Vagina (tissue), 2 donors: ENCODE measurements at places on chromosomes 4 and X.

GRCh38 chr4:92651536-92651935 lies 347.8 kb downstream of the GRID2 start:
- DNase-seq = no peak

GRCh38 chr4:129094347-129094746 lies 1.0 kb upstream of the SCLT1 start:
- DNase-seq = no peak

GRCh38 chr4:41334182-41334581 lies 77.5 kb downstream of the UCHL1 start:
- no peak for DNase-seq

DNA sequence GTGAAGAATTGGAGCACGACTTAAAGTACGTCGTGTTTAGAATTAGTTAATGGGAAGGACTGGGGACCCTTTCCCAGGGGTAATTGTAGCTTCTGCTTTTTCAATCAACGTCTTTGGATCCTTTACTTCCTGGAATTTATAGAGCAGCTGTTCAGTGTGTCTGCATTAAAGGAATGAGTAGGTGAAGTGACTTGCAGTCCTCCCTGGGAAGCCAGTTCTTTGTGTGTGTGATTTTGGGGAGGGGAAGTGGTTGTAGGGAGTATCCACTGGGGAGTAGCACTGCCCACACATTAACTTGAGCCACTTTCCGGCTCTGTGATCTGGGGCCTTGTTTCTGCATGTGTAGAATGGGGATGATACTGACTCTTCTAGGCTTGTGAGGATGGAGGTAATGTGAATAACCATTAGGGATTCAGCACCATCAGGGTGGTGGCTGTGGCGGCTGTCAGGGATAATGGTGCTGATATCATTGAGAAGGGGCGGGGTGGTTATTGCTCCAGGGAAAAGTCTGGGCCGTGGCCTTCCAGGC lies 54.7 kb downstream of the TMEM131L start:
- no peak for DNase-seq

- DNase-seq = no peak
Observed at GRCh38 chrX:68686097-68686977, 38.9 kb downstream of the STARD8 start.

DNA sequence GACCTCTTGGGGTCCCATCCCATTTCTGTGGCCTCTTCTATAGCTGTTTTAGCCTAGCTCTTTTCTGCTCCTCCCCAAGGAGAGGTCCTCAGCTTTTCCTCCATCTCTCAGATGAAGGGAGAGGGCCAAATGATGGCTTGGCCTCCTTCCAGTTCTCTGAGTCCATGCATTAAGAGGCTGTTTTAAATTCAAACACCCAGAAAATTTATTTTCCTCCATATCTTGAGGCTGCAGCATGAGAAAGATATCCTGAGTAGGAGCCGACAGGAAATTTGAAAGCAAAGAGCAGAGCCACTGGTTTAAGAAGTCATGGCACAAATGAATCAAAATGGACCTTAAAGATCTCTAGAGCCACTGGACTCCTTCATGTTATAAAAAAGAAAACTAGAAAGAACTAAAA lies 558.8 kb downstream of the MID1IP1 start:
- no peak for DNase-seq

GRCh38 chrX:574251-574650 lies 56.3 kb upstream of the SHOX start:
- no peak for DNase-seq

DNA sequence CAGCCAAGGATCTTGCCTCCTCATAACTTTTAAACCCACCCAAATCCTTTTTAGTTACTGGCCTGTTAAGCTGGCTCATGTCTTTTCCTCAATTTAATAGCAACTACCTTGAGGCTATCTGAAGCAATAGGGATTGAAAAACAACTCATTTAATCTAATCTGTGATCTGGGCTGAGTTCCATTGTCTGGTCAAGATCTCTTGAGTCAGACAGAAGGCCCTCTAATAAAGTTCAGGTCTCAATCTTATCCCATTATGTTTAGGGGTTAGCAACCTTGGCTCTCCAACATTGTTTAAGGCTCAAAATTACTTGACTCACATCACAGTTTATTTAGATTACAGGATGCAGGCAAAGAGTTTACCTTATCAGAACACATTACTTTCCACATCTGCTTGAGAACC lies 436.1 kb downstream of the ANKRD50 start:
- no peak for DNase-seq

- DNase-seq = no peak
Observed at GRCh38 chrX:115367455-115367854, 77.9 kb downstream of the LUZP4 start.

- no peak for DNase-seq
Observed at GRCh38 chr4:20085156-20085555, 166.5 kb upstream of the SLIT2 start.

- DNase-seq = no peak
Observed at GRCh38 chr4:158302076-158302866, 92.0 kb downstream of the TMEM144 start.

GRCh38 chr4:138267835-138268234 lies 25.7 kb upstream of the SLC7A11 start:
- DNase-seq = no peak

GRCh38 chr4:83071116-83071515 lies 36.1 kb downstream of the COPS4 start:
- no peak for DNase-seq

DNA sequence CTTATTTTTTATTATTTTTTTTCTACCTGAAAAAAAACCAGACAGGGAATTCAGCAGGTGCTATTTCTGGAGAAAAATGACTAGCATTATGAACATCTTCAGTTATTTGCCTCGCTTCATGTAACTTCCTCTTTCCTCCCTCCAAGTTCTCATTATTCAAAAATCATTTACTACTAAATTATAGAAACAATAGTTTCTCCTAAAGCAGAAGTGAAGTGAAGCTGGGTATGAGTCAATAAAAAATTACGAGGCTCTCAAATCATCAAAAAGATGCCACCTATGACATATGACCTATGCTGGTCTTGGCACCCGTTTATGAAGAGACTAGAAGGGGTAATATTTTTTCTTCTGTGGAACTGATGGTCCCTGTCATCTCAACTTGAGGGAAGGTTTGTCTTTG lies 145.0 kb upstream of the AADAT start:
- no peak for DNase-seq

DNA sequence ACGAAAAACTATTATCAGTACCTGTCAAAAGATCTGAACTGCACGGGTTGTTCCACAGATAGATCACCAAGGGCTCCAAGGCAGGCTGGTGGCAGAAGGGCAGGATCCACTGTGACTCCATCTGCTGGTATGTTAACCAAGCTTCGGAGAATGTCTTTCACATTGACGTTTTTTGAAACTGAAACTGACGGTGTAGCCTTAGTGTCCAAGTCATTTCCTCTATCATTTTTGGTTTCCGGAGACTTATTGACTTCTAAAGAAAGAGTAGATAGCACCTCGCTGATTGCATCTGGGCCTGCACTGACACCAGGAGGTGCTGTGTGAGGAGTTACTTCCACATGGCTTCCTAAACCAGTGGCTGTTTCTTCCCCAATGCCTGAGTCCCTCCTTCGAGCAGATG lies 186.9 kb downstream of the LRBA start:
- DNase-seq = no peak

DNA sequence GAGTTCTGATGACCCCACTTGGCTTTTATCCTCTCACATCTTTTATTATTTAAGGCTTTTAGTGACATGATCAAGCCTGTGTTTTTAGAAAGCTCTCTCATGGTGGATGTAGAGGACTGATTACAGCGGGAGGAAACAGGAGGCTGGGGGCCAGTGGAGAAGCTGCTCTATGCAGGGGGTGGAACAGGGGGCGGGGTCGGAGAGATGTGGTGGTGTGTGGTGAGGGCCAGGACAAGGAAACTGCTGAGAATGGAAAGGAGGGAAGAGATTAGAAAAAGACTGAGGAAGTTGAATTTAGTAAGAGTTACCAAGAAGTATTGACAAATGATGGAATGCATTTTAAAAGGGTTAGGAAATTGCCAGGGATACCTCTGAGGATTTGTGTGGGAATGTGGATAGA lies 292.2 kb downstream of the ZIC3 start:
- no peak for DNase-seq

DNA sequence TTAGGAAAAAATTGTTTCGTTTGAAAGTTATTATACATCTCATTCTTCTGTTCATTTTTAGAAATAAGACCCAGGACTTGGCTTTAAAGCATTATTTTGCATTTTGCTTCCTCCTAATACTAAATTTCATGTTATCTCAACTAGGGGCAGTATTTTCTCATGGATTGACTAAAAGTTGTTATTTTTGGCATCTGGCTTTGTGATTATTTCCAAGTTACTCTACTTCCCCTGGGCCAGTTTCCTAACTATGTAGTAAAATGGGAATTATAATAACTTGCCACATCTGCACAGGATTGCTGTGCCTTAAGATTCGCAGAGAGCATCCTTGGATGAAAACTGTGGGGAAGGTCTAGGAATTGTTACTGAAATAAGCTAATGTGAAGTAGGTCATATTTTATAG lies 3.0 kb downstream of the RBPJ start:
- DNase-seq = no peak

GRCh38 chr4:54169176-54169575 lies 59.9 kb upstream of the PDGFRA start:
- DNase-seq = no peak

DNA sequence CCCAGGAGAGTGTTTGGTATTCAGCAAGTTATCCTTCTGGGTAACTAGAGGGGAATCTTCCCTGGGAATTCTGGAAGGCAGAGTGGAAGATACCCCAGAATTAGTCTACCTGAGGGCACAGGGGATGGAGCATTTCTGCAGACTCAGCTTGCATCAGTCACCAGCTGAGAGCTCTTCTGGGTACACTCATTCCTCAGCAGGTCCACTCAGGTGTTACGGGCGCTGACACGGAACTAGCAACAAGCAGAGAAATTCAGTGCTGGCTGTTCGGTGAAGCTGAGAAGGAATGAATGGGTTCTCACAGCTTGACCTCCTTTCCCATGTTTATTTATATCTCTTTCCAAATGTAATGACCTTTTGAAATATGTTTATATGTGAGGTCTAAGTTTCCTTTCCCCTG lies 106.0 kb upstream of the PNPLA4 start:
- no peak for DNase-seq

GRCh38 chr4:165384186-165384585 lies 5.4 kb downstream of the CPE start:
- no peak for DNase-seq

DNA sequence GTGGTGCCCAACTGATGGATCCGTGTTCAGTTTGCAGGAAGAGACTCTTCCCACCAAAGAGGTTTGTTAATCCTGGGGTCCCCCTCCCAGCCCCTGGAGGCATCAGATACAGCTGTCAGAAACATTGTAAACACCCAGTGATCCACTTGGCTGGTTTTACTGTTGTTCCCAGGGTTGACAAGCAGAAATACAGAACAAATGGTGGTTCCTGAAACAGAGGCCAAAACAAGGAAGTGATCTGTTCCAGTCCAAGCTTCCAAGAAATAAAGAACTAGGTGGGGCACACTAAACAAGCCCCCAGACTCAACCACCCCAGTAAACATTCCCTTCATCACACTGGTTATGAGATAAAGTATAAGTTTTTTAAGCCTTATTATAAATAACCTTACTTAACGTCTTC lies 1.4 kb downstream of the TMLHE start:
- no peak for DNase-seq

- no peak for DNase-seq
Observed at GRCh38 chr4:140943486-140944198, 187.5 kb upstream of the TBC1D9 start.

DNA sequence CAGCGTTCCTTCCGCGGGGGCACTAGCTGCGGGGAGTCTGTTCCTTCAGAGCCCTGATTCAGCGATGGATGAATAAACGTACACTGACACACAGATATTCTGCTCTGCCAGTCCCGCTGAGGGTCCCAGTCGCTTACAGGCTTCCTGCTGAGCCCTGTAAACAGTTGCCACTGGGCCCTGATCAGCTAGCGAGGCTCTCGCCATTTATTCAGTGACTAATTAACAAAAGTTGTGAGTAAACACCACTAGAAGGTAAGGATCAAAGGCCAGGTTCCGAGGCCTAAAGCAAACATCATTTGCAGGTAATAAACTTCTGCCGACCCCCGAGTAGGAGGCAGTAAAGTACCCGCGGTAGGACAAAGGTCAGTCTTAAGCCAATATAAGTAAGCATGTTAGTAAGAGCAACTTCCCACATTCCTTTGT lies 442.6 kb upstream of the GALNT7 start:
- DNase-seq = no peak

DNA sequence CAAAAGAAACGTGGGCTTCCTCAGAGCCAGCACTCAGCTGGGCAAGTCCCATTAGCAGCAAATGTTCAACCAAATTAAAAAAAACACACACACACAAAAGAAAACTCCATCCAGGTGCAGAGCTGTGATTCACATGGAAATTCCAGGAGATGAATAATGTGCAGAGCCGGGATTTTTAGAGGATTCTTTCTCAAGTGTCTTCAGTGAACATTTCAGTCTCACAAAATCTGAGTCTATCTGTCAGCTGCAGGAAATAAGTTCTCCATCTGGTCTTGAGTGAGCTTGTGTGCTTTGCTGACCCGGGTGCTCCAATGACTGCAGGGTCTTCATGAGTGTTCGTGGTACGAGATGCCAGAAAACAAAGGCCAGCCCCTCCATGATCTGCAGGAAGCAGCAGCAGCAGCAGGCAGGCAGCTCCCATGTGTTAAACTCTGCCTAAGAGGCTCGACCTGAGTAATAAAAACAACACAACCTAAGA lies 44.3 kb downstream of the RASGEF1B start:
- no peak for DNase-seq

DNA sequence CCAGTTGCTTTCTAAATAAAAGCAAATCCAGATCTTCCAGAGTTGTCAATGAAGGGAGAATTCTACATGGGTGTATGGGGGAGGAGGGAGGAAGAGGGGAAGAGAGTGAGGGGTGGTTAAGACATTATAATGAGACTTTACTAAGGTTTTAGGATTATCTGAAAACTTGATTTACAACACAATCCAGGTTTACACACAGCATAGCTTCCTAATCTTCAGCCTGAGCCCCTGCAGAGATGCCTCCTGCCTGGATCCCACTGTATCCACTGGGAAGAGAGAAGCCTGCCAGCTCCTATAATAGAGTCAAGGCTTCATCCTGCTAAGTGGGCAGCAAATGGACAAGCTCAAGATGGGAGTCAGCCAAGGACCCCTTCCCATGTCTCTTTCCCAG lies 85.6 kb upstream of the KIT start:
- no peak for DNase-seq
